ENCODE measurements at places on chromosomes 11 and 22.

GRCh38 chr11:109696191-109696897, 274.4 kb downstream of the C11orf87 start:
- DNase-seq: no peak

DNA sequence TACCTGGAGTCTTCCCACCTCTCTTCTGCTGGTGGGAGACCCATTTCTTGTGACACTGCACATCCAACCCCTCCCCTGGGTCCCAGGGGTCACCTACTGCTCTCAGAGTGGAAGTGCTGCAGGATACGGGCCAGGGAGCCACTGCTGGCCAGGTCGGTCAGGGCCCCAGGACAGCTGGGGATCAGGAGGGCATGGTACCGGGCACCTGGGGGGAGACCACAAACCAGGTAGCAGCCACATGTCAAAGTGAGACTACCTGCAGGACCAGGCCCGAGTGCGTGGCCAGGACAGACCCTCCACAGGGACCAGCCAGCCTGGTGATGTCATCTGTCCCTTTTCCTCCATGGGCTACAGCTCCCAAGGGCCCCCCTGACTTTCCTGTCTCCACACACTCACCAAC, 3.9 kb downstream of the GATD1 start:
- no peak for DNase-seq

DNA sequence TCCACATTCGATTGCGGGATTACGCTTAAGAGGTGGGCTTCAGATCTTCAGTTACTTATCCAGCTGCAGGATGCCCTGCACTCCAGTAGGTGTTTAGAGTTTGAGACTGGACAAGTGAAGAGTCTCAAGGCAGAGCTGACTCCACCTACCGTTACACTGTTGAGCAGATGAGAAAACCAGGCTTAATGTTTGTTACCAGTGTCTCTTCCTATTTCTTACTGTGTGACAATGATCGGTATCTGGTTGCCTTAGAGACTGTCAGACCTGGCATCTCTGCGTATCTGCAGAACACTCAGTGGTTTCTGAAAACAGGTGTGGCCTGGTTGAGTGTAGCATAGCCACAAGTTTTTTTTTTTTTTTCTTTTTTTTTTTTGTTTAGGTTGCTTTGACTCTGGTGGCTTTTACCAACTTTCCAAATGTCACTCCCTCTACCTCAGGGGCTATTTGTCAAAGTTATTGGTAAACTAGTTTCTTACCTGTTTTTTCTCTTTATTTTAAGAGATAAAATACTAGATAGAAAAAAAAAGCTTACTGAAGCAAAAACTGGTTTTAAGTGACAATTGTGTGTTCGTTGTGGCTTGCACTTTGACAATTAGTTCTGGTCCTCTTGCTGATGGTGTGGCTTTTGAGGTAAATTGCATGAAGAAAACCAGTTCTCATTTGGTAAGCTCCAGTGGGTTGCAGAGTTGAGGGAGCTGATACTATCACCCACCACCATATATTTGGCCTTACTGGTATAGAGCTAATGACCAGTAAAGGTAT, 284.8 kb downstream of the ETS1 start:
- DNase-seq: no peak

DNA sequence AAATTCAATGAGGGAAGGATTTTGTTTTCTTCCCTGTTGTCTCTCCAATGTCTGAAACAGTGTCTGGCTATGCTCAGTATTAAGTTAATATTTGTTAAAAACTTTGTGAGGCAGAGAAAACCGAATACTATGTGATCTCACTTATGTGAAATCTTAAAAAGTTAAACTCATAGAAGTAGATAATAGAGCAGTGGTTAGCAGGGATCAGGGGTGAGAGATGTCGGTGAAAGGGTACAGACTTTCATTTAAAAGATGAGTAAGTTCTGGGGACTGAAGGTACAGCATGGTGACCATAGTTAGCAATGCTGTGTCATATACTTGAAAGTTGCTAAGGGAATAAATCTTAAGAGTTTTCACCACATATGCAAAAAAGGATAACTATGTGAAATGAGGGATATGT, 244.6 kb downstream of the AASDHPPT start:
- DNase-seq: no peak

- no peak for DNase-seq
Measured at GRCh38 chr11:87417951-87418350, 380.2 kb downstream of the TMEM135 start.

- DNase-seq: no peak
Measured at GRCh38 chr22:42010778-42011177, 12.2 kb downstream of the WBP2NL start.

- no peak for DNase-seq
Measured at GRCh38 chr11:75705541-75705940, 12.1 kb upstream of the MOGAT2 start.

- DNase-seq: no peak
Measured at GRCh38 chr22:22682196-22682595, 37.8 kb downstream of the GGTLC2 start.

DNA sequence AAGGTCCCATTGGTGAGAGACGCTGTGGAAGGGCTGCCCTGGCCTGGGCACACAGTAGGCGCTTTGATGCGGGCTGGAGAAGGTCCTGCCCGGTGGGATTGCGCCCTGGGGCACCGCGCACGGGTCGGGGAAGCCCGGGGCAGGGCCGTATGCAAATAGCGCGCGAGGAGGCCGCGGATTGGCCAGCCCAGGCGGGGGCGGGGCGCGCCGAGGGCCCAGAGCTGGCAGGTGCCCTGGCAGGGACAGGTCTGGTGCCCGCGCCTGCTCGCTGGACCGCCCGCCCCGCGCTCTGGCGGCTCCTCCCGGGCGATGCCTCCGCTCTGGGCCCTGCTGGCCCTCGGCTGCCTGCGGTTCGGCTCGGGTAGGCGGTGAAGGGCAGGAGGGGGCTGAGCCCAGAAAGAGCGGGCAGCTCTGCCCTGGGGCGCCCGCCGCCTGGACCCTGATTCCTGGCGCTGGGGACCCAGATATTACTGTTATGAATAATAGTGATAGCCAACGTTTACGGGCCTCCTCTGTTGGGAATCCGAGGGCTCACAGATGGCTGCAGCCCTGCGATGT, at the start of gene UPK3A:
Gene UPK3A (plus strand): TSS at position 245 of the 558 bp plus-strand sequence. CDS start 65 bp downstream, at position 310.
- DNase-seq: no peak

GRCh38 chr11:1235306-1235900, 12.5 kb downstream of the MUC5B start:
- DNase-seq: no peak

DNA sequence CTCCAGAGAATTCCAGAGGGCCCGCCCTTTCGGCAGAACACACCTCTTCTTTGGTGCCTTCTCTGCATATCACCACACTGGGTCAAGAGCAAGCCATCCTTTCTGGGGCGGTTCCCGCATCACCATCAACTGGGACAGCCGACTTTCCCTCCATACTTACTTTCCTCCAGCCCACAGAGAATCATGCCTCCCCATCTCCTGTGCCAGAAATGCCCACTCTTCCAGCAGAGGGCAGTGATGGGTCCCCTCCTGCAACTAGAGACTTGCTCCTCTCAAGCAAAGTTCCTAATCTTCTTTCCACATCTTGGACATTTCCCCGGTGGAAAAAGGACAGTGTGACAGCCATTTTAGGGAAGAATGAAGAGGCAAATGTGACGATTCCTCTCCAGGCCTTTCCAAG, 157.7 kb downstream of the C11orf91 start:
- no peak for DNase-seq
